ENCODE measurements at places on chromosomes 3 and 15.

DNA sequence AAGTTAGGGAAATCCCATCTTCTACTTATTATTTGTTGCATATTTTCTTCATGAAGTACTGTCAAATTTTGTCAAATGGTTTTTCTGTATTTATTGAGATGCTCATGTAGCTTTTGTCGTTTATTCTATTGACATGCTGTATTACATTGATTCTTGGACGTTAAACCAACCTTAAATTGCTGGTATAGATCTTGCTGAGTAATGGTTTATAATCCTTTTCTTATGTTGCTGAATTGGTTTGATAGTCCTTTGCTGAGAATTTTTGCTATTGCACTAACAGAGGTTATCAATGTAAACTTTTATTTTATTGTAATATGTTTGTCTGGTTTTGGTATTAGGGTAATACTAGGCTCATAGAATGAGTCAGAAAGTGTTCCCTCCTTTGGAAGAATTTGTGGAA, 54.3 kb upstream of the COL6A5 start:
- no peak for DNase-seq

DNA sequence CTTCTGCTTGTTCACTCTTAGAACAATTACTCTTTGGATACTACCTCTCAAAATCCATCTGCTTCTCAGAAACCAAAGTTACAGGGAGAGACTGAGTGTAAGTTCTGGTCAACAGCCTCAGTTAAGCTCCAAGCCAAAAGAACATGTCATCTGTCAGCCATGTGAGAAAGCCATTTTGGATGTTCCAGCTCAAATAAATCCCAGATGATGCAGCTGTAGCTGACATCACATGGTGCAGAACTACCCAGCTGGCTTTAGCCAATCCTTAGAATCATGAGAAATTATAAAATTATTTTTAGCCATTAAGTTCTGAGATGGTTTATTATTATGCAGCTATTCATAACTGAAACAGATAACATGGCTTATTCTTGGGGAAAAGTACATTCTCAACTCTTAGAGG, 696.0 kb downstream of the ZNF385D start:
- no peak for DNase-seq

DNA sequence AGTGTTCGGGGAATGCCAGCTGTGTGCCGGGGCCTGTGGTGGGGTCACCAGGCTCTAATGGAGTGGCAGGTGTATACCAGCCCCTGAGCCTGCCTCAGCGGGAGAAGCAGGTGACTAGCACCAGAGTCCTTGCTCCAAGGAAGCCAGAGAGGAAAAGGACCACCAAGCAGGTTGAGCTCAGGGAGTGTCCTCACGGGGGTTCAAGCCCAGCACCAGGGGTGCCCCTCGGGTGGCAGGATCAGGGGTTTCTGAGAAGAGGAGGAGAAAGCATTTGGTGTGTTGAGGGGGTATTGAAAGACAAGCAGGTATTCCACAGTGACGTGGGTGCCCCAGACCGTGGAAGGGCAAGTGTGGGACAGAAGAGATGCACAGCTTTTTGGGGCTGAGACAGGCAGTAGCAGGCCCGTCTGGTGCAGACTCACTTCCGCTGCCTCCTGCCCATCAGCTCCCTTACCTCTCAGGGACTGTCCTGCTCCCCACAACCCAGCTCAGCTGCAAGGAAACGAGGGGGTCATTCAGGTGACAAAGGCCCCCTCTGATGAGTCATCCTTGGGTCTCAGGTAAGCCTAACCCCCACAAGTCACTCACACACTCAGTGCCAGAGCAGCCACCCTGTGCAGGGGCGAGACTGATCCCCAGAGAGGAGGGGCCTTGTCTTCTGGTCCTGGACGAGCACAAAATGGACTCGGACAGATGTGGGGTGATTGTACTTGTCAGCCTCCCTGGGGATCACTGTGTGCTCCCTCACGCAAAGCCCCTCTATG, 21.4 kb upstream of the POC1A start:
- DNase-seq: no peak

GRCh38 chr15:78619022-78619950, 1.5 kb downstream of the CHRNA3 start:
- no peak for DNase-seq

DNA sequence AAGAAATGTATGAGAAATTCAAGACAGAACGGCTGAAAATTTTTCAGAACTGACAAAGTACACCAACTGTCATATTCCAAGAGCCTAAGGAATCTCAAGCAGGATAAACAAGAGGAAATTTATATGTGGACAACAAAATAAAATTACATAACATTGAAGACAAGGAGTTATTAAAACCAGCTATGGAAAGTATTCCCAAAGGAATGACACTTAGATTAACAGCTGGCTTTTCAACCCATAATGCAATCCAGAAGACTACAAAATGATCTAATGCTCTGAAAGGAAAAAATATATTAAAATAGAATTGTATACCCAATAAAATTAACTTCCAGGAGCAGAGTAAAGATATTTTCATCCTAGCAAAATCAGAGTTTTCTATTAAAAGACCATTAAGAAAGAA, 132.2 kb upstream of the BNIP2 start:
- DNase-seq: no peak

DNA sequence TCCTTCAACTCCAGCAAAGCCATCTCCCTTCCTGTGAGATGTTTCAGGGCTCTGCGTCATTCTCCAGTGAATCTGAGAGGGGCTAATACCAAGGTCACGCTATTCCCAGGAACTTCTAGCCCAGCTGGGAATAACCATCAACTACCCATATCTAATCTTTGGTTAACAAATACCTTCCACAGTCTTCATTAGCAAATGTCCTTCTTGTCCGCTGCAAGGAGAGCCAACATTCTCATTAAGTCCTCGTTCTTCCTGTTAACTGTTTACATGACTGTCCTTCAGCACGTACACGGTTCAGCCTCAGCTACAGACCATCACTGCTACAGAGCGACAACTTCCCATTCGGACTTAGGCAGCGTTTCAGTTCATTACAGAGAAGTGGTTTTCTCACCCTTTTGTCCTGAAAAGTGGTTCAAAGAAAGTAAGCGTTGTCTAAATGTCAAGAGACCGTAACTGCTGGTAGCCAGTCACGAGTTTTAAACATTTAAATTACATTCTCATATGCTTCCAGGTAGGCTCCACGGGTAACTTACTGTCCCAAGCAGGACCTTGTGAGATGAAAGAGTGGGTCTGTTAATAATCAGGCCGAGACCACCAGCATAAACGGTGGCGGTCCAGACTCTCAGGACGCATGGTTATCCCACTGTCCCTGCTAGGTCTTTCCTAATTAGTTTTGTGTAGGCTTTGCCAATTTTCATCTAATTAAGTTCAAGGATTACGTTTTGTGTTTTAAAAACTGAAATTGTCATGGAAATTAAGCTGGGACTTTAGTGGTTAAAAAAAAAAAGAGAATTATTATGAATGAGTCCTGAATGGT, 63.8 kb downstream of the CHSY1 start:
- no peak for DNase-seq
